ENCODE measurements at places on chromosomes 3 and 15.
A peak's percentile ranks its signal among the peaks of the same experiment; 100 is the strongest.

GRCh38 chr15:73650416-73651126 lies 17.4 kb upstream of the NPTN start:
- DNase-seq = peak; percentile 84

DNA sequence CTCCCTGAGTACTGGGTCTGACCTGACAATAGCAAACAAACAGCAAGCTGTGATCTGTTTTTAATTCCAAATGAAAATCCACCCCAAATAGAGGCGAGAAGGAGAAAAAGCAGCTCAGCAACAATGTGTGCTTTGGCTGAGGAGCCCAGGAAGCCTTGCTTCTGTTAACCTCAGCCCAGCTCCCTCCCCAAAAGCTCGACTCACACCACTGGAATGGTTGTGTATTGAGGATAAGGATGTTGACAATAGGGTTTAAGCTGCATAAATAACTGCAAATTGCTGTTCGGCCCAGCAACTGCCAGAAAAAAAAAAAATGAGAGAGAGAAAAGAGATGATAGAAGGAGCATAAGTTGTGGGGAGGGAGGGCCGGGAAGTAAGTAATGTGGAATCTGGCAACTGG lies 104.0 kb upstream of the TBC1D5 start:
- DNase-seq = peak; percentile 19

DNA sequence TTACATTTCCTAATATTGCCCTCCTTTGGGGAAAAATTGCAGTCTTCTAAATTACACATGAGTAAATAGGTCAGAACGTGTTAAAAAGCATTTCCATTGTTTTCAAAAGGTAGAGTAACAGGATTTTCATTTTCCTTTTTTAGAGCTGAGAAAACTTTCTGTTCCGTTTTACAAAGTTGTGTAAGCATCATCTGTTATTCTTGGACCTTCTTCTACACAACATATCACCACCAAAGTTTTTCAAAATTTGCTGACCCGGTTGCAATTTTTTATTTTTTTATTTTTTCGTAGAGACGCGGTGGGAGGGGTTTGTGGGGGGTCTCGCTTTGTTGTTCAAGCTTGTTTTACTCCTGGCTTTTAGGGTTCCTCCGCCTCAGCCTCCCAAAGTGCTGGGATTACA lies 1.1 kb downstream of the CCDC39 start:
- no peak for DNase-seq

GRCh38 chr15:77027697-77028450 lies 32.9 kb downstream of the PSTPIP1 start:
- no peak for DNase-seq

DNA sequence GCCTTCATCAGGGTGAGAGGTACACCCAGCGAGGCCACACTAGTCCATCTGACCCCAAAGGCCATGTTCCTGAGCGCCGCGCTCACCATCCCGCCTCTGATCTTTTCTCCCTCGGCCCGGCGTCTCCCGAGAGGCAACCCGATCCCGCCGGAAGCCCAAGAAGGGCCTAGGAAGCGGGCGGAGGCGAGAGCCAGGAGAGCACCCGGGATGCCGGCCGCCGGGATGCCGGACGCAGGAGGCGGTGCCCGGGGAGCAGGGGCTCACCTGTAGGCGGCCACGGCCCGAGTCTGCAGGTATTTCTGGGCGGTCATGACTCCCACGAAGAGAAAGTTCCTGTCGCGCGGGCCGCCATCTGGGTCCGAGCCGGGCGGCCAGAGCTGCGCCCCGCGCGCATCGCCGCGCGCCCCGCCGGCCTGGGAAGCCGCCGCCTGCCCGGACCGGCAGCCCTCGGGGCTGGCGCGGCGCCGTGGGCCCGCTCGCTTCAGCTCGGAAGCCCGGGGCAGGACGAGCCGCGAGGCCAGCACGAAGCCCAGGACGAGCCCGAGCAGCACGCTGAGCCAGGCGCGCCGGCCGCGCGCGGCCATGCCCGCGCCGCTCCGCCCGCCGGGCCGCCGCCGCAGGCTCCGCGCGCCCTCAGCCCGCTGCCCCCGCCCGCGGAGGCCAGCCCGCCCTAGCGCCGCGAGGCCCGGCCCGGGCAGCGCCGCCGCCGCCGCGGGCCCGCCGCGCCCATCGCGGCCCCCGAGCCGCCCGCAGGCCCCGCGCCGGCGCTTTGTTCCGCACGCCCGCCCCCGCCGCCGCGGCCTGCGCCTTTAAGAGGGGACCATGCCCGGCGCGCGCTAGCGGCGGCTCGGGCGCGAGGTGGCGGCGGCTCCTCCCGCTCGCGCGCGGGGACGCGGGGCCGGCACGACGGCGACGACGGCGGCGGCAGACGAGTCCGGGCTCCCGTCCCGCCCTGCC lies 697 bp downstream of the CHSY1 start:
- DNase-seq = no peak

DNA sequence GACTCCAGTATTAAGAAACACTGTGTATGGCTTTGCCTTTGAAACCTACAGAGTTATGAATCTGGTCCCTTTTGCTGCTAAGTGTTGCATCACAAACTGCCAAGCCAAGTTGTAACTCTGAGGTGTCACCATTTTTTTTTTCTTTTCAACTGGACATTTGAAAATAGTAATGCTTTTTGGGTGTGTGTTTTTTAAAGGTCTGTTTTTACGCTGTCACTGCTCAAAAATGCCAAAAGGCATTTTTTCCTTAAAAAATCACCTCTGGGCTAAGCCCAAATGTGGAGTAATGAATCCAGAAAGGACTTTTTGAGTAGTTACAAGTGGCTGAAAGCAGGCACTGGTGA lies 9.5 kb downstream of the SMAD3 start:
- no peak for DNase-seq

DNA sequence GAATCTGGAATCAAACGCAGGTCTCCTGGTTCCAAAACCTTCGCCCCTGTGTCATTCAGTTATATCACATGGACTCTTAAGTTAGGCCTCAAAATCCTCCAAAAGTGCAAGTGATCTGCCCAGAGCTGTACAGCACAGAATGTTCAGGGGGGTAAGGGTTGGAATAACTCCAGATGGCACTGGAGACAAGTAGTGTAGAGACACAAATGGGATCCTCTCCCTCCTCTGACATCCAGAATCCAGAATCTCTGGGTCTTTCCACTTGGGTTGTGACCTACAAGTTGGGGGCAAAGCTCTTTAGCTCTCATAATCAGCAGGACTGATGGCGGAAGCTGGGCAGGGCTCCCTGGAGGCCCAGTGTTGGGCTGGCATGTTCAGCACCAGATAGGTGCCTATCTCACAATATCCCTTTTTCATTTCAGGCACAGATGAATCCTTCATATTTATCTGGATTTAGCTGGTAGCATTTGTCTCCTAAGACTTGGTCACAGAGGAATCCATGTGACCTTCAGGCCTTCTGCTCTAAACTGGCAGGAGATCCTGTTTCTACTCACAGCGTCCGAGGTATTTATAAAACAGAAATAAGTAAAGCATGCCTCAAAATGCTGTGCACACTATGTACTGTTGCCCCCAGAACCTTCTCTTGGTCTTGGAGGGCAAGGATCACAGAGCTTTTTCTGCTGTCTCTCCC lies 15.4 kb downstream of the ABHD2 start:
- DNase-seq = no peak

DNA sequence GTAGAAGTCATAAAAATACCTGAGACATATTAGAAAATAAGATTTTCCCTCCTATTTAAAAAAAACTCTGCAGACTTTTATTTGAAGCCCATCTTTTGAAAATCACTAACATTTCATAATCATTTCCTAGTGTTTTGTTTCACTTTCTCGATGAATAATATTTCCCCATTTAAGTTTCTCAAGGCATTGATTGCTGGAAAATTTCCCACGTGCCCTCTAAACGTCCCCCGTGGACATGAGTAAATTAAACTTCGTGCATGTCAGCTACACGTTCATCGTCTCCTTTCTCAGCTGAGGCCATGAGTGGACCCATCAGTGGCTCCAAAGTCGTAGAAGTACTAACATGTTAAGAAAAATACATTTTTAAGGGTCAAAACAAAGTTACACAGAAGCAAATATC lies 2.0 kb upstream of the TM2D3 start:
- no peak for DNase-seq

DNA sequence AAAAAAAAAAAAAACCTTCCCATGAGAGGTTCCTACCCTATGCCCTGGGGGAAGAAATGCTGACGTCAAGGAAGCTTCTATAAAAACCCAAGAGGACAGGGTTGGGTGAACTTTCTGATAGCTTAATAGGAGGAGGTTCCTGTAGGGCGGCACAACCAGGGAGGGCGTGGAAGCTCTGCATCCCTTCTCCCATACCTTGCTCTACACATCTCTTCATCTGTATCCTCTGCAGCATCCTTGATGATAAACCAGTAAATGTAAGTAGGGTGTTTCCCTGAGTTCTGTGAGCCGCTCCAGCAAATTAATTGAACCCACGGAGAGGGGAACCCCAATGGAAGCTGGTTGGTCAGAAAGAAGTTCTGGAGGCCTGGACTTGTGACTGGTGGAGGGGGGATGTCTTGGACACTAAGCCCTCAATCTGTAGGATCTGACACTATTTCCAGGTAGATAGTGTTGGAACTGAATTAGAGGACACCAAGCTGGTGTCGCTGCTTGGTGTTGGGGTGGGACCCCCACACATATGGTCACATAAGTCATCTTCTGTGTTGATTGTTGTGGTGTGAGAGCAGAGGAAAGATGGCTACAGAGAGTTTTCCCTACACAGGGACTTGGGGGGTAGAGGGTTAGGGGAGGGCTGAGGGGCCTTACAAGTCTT lies 91.5 kb downstream of the ST6GAL1 start:
- no peak for DNase-seq

DNA sequence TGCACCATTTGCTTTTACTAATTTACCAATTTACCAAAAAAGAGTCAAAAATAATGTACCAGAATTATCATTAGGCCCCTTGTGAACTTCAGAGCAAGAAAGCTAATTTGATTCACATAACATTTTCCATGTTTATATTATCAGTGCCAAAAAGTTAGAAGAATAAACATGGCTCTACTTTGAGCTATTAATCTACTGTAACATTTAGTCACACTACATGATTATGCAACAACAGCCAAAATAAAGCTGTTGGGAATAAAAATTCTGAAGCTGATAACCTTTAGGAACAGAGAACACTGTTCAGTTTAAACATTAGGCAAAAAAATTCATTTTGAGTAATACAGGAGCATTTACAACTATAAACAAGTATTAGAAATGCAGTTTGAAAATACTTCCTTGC lies 63.6 kb downstream of the PROS1 start:
- peak; percentile 26 for DNase-seq

- DNase-seq = no peak
These were observed 250.0 kb upstream of the PROK2 start for GRCh38 chr3:72034986-72035385.

DNA sequence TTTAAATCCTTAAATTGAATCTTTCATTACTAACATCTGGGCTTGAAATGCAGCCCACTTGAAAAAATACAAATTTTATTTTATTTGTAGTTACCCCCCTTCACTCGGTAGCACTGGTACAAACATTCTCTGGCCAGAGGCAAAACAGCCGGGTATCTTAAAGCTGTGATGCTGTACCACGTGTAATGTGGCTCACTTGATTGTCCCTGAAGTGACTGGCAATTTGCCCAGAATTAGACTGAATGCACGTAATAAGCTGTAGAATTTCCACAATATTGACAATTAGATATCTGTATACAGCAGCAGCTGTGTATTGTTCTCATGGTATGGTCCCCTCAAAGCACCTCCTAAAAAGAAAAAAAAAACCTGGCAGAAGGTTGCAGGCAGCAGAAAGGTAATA lies 192.8 kb upstream of the TBC1D5 start:
- no peak for DNase-seq

Data from fibroblast of villous mesenchyme (primary cell).